ENCODE measurements at places on chromosomes 6 and 20.

DNA sequence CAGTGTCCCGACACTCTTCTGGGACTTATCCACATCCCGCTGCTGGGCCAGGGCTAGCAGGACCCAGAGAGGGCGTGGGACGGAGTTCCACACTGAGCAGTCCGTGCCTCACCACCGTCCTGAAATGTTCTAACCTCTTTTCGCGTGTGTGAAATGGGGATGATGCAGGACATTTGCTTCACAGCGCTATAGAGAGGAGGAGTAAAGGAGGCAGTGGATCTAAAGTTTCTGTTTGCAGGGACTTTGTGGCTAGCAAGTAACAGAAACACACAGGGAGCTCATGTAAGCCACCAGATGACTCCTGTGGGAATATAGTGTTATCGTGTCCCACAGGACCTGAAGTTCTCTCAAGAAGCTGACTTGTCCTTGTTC lies 634 bp downstream of the ITPA start:
- DNase-seq: no peak

- DNase-seq: no peak
These were observed 253.0 kb downstream of the QKI start for GRCh38 chr6:163667372-163668060.

GRCh38 chr20:49534255-49534712 lies 33.7 kb downstream of the PTGIS start:
- peak; percentile 89 for DNase-seq

DNA sequence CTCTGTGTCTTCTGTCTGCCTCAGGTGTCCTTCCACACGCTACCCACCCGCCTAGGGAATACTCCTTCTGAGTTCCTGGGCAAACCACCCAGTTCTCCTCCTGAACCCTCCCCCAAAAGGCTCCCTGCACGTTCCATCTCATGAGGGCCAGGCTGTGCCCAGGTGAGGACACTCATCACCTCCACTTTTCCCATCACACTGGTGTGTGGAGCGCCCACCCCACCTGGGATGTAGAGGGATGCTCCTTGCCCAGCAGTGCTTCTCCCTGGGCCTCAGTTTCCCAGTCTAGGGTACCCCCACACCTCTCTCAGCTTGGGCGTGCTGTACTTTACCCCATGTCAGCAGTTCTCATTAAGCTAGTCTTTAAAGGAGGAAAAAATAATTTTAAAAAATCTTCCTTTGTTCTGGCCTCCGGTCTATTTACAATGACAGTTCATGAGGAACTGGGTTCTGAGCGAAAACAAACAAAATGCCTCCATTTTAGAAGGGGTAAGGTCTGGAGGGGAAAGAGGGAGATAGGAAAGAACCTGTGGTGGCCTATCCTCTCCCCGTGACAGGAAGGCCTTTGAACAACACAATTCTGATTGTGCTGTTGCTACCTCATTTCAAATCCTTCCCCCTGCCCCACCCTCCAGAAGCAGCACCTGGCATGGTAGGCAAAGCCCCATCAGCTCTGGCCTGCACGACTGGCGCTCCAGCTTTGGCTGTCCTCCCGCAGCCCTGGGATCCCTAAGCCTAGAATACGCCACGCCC lies 1.7 kb upstream of the C20orf203 start:
- DNase-seq: peak; percentile 46

DNA sequence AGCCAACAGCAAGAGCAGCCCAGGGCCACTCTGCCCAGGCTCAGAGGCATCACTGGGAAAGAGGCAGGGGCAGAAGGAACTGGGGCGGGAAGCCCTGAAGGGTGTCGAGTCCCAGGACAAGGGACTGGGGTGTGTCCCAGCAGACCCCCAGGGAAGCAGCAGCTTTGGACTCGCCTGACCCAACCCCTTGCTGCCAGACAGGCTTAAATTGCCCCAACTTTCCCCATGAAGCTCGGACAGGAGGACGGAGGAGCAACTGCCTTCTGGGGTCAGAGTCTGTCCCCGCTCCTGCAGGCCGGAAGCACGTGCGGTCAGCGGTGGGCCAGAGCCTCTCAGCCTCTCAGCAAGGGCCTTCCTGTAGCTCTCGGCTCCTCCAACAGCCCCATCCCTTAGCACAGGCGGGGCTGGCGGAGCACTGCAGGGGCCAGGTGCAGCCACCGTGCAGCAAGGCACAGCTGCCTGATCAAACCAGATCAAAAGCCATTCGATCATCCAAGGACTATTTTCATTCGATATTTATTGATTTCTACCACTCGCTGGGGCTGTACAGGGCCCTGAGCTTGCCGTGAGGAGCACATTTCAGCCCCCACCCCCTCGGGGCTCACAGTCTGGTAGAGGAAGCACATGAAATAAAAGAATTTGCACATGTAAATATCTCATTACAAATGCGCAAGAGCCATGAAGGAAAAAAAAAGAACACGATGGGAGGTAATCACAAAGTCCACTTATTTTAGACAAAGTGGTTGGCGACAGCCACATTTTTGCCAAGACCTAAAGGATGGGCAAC lies 31.8 kb upstream of the STX16 start:
- DNase-seq: peak; percentile 61

All from GM23338 (cell line).